NCI-H2171 (cell line): ENCODE measurements at places on chromosomes 16 and 17.
A peak's percentile ranks its signal among the peaks of the same experiment; 100 is the strongest.

- no peak for DNase-seq
Observed at GRCh38 chr17:82922646-82923045, 82.8 kb upstream of the ZNF750 start.

- peak; percentile 32 for DNase-seq
Observed at GRCh38 chr16:813204-813915, 12.8 kb upstream of the GNG13 start.

DNA sequence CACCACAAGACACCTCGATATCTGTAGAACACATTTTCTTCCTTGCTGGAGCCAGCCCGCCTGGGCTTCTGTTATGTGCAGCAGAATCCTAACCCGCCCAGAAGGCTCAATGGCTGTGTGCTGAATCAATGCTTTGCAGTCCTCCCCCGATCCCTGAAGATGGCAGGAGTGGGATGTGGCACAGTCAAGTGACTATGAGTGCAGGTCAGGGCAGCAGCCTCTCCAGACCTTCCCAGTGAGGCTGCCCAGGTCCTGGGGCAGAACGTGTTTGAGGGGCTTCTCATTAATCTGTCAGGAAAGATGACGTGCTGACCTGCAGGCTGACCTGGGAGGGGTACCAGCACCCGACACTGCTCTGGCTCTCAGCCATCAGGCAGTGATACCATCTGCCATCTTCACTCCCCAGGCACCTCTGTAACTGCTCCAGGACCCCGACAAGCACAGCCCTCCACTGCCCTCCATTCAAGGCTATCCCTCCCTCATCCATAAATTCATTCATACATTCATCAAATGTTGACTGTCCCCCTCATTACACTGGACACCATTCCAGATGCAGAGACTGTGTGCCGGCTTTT, 35.2 kb downstream of the LRRC75A start:
- no peak for DNase-seq

DNA sequence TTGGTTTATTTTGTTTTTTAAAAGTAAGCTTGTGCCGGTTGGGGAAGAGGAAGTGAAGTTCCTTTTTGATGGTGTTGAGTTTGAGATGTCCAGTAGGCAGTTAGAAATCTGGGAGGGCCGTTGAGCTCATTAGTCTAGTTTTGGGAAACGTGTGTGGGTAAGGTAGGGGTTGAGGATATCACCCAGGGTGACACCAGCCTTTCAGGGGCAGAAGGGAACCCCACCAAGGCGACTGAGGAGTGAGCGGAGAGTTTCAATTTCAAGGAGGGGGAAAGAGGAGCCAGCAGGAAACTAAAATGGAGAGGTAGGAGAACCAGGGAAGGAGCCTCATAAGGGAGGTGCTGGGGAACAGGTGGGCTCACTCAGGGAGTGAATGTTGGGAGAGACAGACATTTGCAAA, 22.7 kb downstream of the HAPSTR1 start:
- no peak for DNase-seq

- no peak for DNase-seq
Observed at GRCh38 chr16:23132775-23133463, 16.3 kb downstream of the USP31 start.

GRCh38 chr17:71869841-71870545, 250.8 kb upstream of the SOX9 start:
- no peak for DNase-seq

DNA sequence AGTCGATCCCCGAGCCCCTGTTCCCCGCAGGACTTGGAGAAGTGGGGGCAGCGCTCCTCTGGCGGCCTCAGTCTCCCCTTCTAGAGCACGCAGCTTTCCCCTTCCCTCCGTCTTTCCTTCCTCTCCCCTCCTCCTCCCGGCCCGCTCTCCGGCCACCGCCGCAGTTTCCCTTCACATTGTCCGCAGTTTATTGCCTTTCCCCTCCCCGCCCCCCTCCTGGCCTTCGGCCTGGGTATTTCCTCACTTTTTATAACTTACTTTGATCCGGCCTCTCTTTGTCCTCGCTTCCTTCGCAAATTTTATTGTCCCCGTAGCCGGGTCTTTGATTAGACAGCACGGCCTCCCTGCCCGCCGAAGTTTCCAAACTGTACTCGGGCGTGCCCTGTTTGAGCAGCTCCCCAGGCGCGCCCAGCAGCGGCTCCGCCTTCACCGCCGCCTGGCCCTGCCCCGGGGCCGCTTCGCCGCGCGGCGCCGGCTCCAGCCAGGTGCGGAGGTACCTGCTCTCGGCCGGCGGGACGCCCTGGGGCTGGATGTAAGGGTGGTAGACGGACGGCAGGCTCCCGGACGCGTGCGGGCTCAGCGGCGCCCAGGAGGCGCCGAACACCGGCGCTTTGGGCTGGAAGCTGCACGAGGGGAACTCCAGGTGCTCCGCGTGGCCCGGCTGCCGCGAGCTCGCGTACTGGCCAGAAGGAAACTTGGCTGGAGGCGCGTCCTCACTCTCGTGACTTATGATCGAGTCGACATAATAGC, 488 bp downstream of the HOXB9 start:
- DNase-seq: no peak

DNA sequence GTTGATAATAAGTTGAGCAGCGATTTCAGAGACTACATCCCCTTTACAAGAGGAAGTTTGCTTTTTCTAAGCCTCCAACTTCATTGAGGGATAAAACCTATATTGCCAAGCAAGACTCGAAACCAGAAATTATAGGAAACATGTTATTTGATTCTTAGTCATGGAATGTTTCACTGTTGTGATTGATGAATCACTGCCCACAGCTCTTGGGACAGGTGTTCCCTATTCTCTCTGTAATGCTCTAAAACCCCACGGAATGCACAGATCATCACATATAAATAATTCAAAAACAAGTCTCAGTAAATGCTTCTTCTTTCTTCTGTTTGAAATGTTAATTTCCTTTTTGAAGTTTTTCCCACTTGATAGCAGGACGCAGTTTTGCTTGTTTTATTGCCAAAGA, 809.5 kb upstream of the GOT2 start:
- no peak for DNase-seq

DNA sequence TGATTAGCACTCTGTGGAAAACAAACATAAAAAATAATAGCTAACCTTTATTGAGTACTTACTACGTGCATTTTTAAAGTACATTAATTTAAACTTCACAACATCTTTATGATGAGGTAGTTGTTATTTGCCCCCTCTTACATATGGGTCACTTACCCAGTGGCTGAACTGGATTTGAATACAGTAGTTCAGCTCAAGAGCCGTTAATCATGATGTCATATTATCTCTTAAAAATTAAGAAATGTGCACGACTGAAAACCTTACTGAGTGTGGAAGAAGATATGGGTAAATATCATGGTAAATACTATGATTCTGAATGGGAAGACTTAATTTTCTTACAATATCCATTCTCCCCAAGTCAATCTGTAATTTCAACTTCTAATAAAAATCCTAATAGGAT, 17.6 kb downstream of the NDEL1 start:
- no peak for DNase-seq

GRCh38 chr17:27315322-27315721, 21.4 kb downstream of the WSB1 start:
- DNase-seq: peak; percentile 67

GRCh38 chr16:68520649-68521086, 18.4 kb upstream of the ZFP90 start:
- DNase-seq: peak; percentile 86

- no peak for DNase-seq
Observed at GRCh38 chr17:70242781-70243437, 73.6 kb downstream of the KCNJ2 start.

GRCh38 chr17:62994931-62995330, 28.9 kb downstream of the TANC2 start:
- DNase-seq: no peak

- DNase-seq: no peak
Observed at GRCh38 chr17:28777178-28777577, 33.4 kb downstream of the TRAF4 start.

GRCh38 chr16:89170346-89171215, 967 bp upstream of the CDH15 start:
- DNase-seq: peak; percentile 75

DNA sequence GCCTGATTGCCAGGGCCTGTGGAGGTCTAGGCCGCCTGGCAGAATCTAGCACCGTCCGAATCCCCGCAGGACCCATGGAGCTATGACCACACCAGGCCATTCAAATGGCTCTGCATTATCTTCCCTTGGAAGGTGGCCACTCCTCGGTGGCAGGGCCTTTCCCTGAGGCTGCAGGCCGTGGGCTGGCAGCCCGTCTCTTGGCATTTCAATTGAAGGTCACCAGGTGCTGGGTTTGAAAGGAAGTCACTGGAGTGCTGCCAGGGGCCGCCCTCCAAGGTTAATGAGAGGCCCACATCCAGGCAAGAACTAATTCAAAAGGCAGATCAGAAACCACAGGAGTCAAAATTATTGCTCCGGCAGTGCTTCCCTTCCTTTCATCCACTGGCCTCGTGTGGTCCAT, 27.7 kb upstream of the CACNG5 start:
- no peak for DNase-seq

GRCh38 chr17:76191896-76192295, 48.4 kb downstream of the RNF157 start:
- DNase-seq: no peak

GRCh38 chr16:1554826-1555445, 21.5 kb downstream of the TMEM204 start:
- no peak for DNase-seq

DNA sequence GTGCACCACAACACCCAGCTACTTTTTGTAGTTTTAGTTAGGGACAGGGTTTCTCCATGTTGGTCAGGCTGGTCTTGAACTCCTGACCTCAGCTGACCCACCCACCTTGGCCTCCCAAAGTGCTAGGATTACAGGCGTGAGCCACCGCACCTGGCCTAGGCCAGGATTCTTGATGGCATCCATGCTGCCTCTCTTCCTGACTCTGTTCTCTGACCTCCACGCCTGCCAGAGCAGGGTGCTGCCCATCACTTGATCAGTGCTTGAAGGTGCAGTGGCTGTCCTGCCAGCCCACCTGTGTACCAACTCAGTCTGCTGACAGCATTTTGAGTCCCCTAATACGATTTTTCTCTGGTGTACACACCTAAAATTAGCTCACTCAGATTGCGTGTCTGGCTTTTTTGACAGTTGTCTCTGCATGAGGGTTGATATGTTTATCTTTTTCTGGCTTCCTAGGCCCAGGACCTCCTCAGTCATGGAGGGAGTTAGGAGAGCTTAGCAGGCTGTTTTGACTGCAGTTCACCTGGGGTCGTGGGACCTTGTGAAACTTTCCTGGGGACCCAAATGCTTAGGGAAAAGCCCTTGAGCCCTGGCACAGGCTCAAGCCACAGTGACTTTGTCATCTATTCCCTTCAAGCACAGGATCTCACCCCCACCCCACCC, 5.9 kb downstream of the HAS3 start:
- DNase-seq: no peak

DNA sequence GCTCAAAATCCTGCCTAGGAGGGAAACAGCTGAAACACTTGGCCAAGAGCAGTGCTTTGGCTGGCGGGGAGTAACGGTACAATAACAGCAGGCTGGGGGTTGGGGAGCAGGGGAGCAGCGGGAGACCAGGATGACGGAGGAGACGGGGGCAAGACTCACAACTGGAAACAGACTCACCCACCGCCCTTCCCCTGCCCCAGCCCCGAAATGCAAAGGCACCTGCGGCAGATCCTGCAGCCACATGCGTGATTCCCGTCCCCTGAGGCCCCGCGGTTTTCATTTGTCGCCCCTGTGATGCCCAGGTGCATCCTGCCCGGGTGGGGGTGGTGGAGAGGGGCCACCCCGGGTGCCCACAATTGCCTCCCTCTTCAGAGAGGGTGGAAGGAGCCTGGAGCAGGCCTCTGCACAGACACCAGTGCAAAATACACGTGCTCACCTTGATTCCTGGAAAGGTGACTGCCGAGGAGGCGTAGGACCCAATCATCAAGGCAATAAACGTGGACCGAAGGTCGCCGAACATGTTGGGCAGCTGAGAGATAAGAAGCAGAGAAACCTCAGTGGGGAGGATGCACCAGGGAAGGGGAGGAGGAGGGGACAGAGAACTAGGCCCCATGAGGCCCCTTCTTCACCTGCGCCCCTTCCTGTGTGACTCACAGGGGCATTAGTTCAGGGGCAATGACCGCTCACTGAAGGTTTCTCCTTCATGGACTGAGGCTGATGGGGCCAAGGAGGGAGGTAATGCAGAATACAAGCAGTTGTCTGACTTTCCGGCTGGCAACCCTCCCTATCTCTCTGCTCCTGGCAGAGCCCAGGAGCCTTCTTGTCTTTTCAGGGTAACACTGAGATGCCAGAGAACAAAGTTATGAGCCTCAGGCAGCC, 30.4 kb upstream of the PITPNA start:
- DNase-seq: peak; percentile 22

GRCh38 chr17:56269556-56270389, 116.5 kb downstream of the ANKFN1 start:
- DNase-seq: no peak

DNA sequence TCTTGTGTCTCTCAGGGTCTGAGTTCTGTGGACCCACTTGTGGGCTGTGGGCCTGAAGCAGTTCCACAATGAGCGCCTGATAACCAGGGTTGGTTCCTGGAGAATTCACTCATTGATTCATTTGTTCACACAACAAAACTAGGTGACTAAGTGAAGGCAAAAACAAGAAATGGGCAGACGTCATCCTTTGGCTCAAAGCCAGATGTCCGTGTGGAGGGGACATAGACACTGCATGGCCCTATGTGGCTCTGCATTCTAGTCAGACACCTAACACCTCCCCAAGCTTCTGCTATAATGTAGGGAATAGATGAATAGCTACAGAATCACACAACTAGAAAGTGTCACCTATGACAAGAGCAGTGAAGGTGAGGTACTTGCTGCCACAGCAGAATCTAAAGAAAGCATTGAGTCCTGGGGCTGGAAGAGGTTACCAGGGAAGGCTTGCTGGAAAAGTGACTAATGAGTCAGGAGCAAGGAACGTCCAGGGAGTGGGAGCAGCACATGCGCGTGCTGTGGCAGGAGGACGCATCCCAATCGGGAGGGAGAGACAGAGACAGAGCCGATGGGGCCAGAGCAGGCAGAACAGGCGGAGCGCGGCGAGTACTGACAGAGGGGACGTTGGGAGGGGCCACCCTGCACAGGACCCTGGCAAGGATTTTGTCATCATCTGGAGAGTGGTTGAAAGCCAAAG, 58.9 kb downstream of the CES1 start:
- DNase-seq: no peak

DNA sequence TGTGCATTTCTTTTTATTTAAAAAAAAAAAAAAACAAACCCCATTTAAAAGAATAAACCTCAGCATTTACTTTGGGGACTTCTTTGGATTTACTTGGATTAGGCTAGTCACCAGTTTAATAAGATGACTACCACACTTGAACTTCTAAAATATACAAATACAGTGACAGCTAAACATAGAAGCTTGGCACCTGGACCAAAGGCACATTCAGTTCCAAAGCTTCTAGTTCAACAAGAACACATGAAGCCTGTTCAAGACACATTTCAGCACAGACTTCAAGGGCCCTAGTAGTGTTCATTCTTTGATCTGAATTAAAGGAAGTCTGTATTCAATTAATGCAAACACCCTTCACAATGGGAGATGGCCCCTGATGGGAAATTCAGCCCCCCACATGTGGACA, 11.6 kb upstream of the ROGDI start:
- DNase-seq: no peak

- no peak for DNase-seq
Observed at GRCh38 chr17:68134046-68134637, 98.6 kb downstream of the KPNA2 start.

- no peak for DNase-seq
Observed at GRCh38 chr17:39123627-39124026, 27.8 kb downstream of the PLXDC1 start.
